ENCODE measurements at places on chromosomes 7 and 10.

DNA sequence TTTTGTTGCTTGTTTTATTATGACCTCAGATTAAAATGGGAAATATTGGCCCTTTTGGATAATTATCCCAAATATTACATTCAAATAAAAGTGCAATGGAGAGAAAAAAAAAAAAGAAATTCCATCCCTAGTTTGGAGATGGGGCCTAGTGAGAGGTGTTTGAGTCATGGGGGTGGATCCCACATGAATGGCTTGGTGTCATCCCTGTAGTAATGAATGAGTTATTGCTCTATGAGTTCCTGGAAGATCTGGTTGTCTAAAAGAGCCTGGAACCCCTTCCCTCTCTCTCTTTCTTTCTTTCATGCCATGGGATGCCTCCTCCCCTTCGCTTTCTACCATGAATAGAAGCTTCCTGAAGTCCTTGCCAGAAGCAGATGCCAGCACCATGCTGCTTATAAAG, 44.3 kb downstream of the MSRB2 start:
- DNase-seq: no peak

DNA sequence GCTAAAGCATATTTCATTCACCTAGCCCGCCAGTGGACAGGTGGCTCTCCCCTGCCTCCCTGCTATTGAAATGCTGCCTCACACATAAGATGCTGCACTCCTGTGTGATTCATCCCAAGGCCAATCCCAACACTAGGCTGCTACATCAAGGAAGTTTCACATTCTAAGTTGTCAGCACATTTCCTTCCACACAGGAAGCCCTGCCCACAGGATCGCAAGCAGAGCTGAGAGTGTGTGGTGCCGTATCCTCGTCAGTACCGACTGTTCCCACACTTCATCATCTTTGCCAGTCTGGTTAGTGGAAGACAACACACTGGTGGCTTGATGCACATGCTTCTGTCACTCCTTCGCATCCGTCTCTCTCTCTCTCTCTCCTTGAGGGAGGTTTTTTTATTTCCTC, 194.3 kb upstream of the PPP2R2D start:
- DNase-seq: no peak

GRCh38 chr7:121954803-121955202, 81.8 kb downstream of the PTPRZ1 start:
- no peak for DNase-seq

GRCh38 chr10:86281396-86281795, 85.2 kb downstream of the GRID1 start:
- no peak for DNase-seq

DNA sequence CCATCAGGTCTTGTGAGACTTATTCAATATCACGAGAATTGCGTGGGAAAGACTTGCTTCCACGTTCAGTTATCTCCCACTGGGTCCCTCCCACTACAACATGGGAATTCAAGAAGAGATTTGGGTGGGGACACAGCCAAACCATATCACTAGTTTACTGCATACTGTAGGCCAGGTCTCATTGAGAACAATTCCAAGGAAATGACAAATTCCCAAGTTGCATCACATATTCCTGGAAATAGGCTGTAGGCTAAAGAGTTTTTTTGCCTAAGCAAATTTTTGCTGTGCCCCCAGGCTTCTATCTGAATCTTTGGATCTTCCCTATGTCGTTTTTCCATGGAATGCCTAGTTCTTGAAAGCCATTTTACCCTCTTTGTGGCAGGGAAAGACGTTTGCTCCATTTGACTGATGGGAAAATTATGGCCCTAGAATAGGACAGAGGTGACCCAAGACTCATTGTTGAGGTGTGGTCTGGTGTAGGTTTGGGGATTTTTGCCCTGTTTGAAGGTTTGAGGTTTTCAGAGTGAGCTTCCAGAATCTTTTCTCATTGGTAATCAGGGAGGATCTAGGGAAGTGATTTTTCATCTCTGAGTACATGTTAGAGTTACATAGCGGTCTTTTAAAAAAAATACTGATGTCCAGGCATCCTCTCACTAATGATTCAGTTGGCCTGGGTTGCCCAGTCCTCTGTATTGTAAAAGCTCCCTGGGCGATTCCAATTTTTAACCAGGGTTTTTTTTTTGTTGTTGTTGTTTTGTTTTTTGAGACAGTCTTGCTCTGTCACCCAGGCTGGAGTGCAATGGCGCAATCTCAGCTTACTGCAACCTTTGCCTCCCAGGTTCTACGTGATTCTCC, 44.4 kb downstream of the TACR2 start:
- DNase-seq: no peak

GRCh38 chr7:93944673-93945072, 23.1 kb downstream of the GNG11 start:
- no peak for DNase-seq

DNA sequence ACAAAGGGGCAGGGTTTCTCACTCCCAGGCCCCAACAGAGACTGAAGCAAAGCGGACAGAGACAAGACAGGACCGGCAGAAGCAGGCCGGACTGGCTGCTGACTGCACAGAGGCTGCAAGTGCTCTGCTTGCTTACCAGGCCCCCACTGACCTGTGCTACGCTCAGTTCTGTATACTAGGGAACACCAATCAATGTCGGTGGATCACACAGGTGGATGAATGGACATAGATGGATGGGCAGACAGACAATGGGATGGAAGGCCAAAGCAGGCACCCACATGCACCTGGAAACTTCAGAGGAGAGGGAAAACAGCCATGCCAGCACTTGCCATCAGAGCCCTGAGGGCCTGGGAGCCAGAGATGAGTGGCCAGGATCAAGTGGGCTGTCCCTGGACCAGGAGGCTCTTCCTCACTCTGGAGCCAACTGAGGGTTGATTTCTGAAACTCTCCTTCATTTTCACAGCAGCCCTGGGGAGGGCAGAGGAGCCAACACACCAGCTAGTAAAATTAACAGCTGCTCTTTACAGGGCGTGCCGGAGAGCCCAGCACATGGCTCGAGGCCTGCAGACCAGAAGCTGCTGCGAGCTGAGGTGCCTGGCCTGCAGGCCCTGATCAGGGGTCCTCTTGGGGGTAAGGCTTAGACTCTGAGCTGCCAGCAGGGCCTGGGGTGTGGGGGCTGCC, 243.6 kb downstream of the KCNMA1 start:
- peak; percentile 52 for DNase-seq

DNA sequence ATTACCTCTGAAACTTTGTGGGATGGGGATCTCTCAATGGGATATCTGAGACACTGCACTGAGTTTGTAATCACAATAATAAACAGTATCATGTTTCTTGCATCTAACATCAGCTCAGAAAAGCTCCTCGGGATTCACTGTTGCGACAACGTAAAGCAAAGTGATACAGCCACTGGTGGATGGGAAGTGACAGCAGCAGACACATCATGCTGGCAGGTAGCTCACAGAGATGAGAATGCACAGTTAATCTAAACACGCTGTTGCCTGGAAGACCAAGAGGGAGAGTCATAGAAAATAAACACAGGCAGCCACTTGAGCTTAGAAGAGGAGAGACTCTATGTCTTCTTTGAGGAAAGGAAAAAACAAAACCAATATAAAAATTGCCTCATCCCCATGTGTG, 513.8 kb downstream of the MAGI2 start:
- peak; percentile 98 for DNase-seq

DNA sequence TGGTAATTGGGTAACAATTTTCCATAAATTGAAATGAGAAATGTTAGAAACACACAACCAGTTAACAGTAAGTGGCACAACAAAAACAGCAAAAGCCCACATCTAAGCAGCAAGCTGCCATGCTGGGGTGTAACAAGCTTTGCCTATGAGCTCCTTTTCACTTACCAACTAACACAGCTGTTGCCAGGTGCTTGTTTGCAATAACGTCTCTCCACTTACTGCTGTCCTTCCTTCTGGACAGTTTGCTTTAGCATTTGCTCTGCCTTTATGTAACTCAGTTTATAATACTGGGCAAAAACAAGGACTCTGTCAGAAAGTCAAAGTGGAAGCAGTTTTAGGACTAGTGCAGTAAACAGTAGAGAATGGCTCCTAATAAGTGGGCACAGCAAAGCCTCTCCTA, 740.9 kb downstream of the POM121L12 start:
- DNase-seq: no peak

- no peak for DNase-seq
Measured at GRCh38 chr7:155398944-155399343, 59.0 kb upstream of the EN2 start.

GRCh38 chr7:108972004-108972403, 402.3 kb downstream of the DNAJB9 start:
- DNase-seq: no peak

DNA sequence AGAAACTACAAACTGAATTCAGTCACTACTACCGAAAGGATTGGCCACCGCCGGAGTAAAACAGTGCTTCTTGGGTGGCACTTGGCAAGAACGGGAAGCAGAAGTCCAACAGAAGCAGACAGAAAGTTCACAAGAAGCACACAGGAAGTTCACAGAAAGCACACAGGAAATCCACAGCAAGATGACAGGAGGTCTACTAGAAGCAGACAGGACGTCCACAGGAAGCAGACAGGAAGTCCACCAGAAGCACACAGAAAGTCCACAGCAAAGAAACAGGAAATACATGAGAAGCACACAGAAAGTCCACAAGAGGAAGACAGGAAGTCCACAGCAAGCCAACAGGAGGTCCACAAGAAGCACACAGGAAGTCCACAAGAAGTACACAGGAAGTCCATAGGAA, 399.2 kb upstream of the AUTS2 start:
- DNase-seq: no peak

GRCh38 chr10:32650246-32650655, 204.3 kb downstream of the CCDC7 start:
- DNase-seq: no peak

DNA sequence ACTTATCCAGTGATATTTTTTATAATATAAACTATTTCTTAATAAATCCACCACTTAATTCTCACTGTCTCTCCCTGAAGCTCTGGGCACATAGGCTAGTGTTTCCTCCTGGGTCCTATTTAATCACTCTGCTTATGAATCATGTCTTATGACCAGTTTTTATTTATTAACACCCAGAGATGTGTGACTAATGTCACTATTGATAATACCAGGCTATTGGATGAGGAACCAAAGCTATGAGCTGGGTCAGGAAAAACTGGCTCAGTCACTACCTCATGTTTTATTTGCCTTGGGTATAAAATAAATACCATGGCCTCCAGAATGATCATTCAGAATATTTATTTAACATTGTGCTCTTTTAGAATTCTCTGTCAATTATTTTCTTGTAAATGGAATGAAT, 5.2 kb downstream of the SEMA3E start:
- DNase-seq: peak; percentile 96

DNA sequence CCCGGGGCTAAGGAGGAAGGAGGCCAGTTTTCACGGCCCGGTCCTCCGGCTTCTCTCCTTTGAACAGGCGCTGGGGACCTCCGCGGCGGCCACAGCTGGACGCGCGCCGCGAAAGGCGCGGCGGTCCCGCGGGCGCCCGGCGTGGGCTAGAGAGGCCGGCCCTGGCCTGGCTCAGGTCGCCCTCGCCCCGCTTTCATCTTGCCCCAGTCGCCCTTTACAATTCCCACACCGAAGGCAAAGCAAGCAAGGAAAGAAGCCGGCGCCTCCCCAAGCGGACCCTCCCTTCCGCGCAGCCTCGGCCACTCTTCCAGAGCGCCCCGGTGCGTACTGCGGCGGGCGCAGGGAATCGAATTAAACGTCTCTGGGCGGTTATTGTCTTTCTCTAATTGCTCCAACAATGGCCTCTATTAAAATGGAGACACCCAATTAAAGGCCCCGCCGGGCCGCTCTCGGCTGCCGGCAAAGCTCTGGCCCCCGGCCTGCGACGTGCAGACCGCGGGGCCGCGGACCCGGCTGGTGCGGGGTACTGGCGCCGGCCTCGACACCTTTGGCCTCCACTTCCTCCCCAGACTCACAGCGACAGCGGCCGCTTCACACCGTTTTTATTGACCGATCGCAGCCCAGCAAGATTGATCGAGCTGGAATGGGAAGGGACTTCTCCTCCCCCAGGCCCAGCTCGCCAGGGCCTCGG, 4.5 kb upstream of the GATA3 start:
- DNase-seq: no peak
